ENCODE measurements at places on chromosomes 12 and 14.

DNA sequence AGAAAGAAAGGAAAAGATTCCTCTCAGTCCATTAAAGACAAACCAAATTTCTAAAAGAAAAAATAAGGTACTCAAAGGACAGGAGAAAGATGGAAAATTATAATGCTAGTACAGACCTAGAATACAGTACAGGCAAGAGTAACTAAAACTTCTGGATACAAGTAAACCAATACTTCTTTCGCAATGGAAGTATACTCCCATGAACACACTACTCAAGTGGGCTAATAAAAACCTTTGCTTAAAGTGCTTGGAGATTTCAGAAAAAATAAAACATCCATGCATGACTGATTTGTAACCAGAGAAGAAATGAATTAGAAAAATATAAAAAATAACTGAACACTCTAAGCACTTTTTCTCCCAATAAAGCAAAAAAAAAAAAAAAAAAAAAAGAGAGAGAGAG lies 3.5 kb downstream of the ZBTB25 start:
- DNase-seq: no peak

DNA sequence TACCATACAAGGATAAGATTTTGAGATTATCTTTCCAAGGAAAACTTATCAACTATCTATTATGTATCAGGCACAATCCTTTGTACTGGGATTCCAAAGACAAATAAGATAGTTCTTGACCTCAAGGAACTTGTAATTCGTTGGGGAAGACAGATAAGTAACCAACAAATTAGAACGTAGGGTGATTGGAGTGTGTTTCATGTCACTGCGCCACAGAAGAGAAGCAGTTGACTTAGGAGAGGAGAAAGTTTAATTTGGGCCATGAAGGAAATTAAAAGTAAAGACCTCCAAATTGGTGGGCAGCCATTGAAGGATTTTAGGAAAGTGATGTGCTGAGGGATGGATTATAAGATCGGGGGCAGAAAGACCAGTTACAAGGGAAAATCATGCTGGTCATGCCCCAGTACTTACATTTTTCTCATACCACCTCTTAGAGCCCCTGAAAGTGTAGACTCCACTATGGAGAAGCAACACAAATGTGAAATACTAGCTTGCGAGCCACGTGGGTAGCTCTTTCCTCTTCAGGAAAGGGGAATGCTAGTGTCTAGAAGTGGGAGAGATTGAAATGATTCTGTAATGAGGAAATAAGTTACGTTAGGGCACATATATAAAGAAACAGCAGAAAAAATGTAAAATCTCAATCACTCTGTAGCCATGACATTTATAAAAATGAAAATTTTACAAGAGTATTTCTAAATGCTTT lies 148.7 kb downstream of the ETV6 start:
- no peak for DNase-seq

- no peak for DNase-seq
Observed at GRCh38 chr14:60845523-60845922, 111.0 kb downstream of the MNAT1 start.

DNA sequence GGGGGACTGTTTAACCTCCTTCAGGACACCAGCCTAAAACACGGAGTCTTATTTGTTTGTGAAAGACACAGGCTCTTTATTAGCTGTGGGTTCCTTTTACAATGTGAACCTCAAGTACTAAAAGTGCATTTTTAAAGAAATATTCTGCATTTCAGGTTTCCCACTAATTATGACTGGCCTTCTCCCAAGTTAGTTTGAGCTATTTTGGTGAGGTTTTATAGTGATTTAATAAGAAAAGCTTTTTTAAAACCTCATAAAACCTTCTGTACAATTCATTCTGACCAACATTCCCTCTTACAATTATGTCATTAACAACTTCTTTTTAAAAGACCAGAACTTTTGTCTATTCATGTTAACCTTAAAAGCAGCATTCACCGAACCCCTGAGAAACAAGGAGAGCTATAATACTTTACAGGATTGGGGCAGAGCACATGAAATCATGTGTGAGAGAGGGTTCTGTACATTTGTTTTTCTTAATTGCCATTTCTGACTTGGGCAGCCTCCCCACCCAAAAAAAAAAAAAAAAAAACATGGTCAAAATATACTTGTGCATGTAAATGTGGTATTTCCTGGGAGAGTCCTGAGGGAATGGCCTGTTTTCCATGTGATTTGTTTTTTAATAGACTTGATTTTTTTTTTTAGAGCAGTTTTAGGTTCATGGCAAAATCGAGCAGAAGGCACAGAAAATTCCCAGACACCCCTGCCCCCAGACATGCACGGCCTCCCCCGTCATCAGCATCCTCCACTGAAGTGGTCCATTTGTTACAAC lies 169.5 kb downstream of the CHST11 start:
- no peak for DNase-seq

DNA sequence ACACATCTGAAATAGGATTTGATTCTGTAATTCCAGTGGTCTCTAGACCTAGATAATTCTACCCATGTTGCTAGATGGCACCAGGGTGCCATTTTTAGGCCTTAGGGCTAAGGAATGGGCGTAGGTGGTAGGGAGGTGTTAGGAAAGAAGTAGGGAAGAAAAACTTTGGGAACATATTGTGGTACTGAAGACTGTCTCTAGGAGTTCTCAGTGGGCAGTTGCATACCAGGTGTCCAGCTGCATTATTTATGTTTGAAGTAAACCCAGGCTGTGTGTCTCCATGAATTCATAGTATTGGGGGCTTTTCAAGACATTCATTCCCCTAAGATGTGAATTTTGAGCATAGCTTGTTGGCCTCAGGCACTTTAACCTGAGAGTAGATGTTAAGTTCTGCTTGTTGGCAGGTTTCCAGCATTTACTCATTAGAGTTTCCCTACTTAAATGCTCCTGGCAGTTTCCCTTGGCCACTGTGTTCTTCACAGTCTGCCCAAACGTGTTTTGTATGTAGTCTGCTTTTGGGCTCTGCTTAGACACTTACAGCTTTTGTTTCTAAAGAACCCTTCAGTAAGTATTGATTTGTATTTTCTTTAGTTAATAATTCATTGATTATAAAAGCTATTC lies 31.5 kb upstream of the CCT2 start:
- peak; percentile 46 for DNase-seq

DNA sequence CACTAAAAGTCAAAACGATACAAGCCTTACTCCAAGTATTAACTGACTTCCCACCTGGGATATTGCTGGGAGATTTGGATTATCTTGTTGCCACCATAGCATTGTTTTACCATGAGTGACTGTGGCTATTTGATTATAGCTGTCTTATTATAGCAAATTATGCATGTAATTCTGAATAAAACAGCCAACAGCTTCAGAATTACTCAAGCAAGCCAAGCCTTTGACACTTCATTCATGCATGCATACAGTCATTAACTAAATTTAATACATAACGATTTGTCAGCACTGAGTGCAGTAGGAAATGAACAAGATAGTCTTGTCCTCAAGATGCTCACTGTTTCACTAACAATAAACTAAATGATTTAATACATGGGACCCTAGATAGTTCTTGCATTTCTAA lies 133.0 kb upstream of the FRMD6 start:
- no peak for DNase-seq

DNA sequence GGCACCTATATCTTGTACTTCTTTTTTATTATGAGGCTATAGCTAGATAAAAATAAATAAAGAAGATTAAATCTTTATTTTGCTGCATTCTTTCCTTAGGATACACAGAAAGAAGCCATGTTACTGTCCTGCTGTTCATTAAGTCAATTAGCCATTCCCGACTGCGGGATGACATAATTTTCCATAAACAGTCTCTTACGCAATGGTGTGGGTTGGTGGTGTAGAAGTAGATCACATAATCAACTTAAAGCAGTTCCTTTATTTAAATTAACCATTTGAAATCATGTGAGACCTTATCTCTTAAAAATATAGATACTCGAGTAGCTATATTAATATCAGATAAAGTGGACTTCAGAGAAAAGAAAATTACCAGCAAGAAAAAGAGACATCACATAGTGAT lies 40.2 kb downstream of the TAOK3 start:
- no peak for DNase-seq

DNA sequence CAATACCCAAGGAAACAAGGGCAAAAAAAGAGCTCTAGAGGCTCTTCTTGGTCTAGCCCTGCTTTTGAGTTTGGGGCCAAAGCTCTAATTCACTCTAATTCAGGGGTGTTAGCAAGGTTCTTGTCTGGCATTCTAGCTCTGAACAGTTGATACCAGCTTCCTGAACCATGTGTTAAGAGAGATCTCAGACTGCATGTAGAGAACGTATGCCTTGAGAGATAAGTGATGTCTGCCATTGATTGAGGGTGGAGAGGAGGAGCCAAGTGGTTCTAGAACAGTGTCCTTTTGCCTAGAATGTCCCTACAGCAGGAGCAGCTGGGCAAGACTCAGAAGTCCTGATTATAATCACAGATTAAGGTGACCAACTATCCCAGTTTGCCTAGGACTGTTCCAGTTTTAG lies 18.2 kb upstream of the POC1B start:
- no peak for DNase-seq

Measured in SW 1271 (cell line).